ENCODE measurements at places on chromosomes 7 and 10.

DNA sequence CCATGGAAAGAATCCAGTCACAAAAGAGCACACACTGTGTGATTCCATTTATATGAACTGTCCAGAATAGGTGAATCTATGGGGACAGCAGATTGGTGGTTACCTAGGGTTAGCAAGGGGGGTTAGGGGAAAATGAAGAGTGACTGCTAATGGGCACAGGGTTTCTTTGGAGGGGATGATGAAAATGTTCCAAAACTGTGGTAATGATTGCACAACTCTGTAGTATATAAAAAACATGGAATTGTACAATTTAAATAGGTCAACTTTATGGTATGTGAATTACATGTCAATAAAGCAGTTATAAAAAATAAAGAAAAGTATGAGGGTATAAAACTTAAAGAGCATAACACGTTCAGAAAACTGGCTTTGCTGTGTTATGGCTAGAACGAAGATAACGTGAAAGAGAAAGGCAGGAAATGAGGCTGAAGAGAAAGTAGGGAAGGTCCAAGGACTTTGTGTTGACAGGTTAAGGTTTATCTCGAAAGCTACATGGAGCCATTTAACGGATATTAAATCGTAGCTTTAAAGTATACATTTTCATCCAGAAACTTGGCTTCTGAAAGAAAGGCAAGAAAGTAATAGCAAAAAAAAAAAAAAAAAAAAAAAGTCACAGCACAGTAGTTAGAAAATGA lies 26.4 kb upstream of the MSS51 start:
- DNase-seq = no peak

DNA sequence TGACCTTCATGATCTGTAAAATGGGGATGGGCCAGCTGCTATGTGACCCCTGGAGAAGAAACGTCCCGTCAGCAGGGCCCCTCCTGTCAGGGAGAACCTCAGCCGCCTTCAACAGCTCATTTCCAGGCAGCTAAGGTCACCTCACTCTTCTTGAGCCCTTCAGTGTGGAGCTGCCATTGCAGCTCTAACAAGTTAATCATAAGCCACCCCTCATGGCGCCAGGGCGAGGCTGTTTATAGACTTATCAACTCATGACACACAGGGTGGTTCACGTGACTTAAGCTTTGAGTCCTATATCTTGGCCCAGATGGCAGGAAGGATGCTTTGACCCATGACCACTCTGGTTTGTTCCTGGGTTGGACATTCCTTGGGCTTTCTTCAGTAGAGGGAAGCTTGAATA lies 315.1 kb downstream of the TNS3 start:
- peak; percentile 91 for DNase-seq

- DNase-seq = no peak
Observed at GRCh38 chr10:20598590-20598989, 298.5 kb downstream of the NEBL start.

GRCh38 chr10:131451407-131452015 lies 140.0 kb upstream of the TCERG1L start:
- no peak for DNase-seq
